Stimulated activated naive CD4-positive, alpha-beta T cell (primary cell): ENCODE measurements at places on chromosomes 1 and 21.

DNA sequence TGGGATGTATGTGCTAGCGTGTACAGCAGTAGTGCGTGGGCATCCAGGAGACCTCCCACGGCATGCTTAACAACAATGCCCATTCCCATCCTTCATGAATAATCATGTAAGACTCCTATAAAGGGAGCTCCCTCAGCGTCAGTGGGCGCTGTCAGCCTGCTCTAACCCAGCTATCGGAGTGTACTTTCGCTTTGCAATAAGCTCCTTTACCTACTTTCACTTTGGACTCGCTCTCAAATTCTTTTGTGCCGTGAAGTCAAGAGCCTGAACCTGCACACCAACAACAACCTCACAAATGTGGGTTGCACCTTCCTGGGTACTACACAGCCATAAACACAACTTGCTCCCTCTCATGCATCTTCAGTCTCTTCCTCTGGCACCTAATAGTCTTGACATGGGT, 114.8 kb upstream of the PAXBP1 start:
- peak; percentile 17 for DNase-seq

DNA sequence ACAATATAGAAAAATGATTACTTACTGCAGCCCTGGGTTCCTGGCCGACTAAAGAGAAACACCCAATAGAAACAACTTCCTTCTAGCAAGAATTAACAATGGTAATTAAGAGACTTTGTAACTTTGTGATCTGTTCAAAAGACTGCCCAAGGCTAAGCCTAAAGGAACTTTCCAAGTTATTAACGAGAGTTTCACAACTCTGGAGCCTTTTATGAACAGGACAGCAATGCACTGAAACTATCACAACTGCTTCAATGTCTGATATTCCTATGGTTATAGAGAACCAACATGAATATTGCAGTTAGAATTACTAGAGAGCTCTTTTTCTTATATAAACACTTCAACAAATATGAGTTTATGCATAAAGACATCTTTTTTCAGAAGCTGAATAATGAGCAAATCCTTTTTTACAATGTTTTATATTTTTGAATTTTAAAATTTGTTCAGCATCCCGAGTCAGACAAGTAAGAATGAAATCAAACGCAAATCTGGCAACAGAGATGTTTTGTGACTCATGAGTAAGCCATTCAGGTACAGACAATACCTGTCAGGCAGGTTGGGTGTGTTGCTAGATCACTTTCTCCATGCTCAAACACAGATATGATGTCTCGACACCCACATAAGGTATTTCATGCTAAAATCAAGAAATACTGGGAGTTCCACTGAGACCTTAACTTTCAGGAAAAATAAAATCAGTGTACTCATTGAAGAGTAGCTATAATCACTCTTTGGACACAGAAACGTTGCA, 22.2 kb upstream of the KCNJ15 start:
- DNase-seq: no peak

GRCh38 chr1:218829097-218829496, 344.6 kb upstream of the LYPLAL1 start:
- no peak for DNase-seq

GRCh38 chr1:229596925-229597699, 28.8 kb downstream of the TAF5L start:
- no peak for DNase-seq

- no peak for DNase-seq
These were observed 143.9 kb downstream of the CLIC6 start for GRCh38 chr21:34812504-34813265.

DNA sequence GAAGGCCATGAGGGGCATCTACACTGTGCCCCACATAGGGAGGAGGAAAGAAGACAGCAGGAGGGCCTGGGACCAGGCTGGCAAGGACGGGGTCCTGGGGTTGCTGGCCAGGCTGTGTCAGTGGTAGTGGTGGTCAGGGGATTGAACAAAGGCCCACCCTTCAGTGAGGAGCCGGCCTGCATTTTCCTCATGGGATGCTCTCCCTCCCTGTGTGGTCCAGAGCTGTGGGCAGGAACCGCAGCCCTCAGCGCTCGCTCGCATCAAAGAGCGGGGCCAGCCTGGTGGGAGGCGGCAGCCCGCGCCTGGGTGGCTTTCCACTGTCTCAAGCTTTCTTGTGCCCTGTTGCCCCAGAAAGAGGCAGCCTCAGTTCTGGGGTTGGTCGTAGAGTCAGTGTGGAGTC, 24.8 kb downstream of the LHX4 start:
- no peak for DNase-seq

- no peak for DNase-seq
These were observed 5.7 kb upstream of the SVBP start for GRCh38 chr1:42822800-42823392.

- no peak for DNase-seq
These were observed 45.2 kb downstream of the MATN1 start for GRCh38 chr1:30678209-30678608.

GRCh38 chr1:181104790-181105133, 16.3 kb downstream of the IER5 start:
- peak; percentile 69 for DNase-seq

GRCh38 chr1:203215573-203215972, 13.9 kb downstream of the CHIT1 start:
- no peak for DNase-seq

DNA sequence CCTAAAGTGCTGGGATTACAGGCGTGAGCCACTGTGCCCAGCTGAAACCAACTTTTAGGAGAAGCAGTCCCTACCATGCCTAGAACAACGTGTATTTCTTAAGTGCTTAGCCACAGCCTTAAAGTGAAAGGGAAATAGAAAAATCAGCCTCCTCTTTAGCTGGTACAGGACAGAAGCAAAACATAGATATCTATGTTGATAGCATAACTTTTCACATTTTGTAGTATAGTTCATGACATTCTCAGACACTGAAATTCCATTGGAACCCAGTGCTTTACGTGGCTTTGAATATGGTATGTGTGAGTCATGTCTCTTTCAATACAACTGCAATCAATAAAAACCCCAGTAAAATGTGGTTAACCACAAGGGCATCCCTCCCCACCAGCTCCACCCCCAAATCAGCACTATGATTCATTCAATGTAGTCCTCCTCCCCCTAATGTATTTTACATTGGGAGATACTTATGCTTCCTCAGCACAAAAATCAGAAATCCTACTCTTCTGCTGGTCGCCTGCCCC, 32.1 kb downstream of the TGFB2 start:
- DNase-seq: no peak

- no peak for DNase-seq
These were observed 3.3 kb downstream of the EXTL2 start for GRCh38 chr1:100891380-100891779.

DNA sequence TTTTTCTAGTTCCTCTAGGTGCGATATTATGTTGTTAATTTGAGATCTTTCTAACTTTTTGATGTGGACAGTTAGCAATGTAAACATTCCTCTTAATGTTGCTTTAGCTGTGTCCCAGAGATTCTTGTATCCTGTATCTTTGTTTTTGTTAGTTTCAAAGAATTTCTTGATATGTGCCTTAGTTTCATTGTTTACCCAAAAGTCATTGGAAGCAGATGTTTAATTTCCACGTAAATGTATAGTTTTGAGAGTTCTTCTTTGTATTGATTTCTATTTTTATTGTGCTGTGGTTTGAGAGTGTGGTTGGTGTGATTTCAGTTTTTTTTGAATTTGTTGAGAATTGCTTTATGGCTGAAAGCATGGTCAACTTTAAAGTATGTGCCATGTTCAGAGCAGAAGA, 319.4 kb downstream of the PTBP2 start:
- DNase-seq: no peak

- DNase-seq: no peak
These were observed 1886.9 kb downstream of the NCAM2 start for GRCh38 chr21:22885079-22885478.

- DNase-seq: no peak
These were observed 42.1 kb upstream of the ARHGAP29 start for GRCh38 chr1:94279462-94279861.

GRCh38 chr1:112061901-112062320, 72.4 kb upstream of the KCND3 start:
- DNase-seq: no peak

DNA sequence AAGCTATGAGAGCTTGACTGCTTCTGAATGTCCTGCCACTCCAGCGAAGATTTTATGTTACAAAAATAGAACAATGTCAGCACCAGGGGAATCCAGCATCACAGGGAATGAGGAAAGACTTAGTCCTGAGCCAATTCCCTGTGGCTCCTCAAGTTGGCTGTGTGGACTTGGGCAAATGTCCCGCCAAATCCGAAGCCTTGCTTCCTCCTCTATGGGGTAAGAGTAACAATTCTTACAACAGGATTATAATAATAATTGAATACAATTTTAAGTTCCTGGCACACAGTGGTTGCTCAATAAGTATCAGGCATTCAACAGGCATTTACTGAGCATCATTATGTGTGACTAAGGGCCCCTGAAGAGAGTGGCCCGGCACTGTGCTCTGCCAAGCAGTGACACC, 44.4 kb downstream of the STPG1 start:
- DNase-seq: no peak

DNA sequence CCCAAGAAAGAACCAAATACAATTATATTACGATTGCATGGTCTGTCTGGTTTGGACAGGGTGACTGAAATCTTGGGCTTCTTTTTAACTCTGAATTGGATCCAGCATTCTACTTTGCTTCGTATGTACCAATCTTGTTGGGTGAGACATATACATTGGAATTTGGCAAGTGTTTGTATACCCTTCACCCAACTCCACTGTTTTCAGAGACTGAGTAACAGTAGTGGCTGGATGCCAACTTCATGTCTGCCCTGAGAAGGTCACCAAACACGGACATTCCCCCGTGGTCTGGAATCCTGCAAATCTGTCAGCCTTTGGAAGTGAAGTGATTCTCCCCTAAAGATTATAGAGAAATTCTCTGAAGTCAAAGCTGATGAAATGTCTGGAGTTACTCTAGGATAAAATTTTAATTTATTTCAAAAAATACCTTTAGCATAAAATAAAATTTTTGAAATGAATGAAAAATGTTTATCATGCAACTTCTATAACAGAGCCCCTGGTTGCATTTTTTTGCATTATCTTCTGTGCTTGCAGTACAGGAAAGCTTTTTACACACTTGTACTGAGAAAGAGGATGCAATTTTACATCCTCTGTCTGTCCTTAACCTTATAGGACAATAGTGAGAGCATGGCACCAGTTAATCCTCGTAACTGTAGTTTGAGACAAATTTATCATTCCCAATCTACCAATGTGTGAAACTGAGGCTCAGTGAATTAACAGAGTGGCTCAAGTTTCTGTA, 201.8 kb downstream of the DISC1 start:
- no peak for DNase-seq

DNA sequence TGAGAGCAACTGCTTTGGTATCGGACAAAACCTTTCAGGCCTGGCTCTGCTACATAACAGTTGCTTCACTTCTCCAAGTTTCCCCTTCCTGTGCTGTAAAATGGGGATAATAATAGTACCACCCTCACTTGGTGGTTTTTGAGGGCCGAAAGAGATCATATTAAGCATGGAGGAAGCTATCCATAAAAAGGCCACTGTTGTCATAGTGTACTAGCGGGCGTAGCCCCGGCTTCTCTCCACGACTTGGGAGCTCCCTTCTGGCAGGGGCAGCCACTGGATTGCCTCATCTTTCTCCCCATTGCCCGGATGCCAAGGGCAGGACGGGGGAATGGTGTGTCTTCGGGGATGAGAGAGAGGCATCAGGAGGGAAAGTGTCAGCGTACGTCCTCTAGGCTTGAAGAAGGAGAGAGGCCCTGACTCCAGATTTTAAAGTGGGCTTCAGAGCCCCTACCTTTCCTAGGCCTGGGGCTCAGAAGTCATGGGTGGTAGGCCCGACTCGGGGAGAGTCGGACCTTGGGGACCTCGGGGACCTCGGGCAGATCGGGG, 548 bp upstream of the MFSD2A start:
- no peak for DNase-seq

GRCh38 chr1:207069061-207069460, 16.0 kb downstream of the PFKFB2 start:
- no peak for DNase-seq

- no peak for DNase-seq
These were observed 43.4 kb upstream of the SLC19A2 start for GRCh38 chr1:169529068-169529642.

- peak; percentile 56 for DNase-seq
These were observed 21.2 kb downstream of the SLC45A3 start for GRCh38 chr1:205658943-205659581.

GRCh38 chr1:149849947-149850360, 49.4 kb upstream of the BOLA1 start:
- DNase-seq: no peak

DNA sequence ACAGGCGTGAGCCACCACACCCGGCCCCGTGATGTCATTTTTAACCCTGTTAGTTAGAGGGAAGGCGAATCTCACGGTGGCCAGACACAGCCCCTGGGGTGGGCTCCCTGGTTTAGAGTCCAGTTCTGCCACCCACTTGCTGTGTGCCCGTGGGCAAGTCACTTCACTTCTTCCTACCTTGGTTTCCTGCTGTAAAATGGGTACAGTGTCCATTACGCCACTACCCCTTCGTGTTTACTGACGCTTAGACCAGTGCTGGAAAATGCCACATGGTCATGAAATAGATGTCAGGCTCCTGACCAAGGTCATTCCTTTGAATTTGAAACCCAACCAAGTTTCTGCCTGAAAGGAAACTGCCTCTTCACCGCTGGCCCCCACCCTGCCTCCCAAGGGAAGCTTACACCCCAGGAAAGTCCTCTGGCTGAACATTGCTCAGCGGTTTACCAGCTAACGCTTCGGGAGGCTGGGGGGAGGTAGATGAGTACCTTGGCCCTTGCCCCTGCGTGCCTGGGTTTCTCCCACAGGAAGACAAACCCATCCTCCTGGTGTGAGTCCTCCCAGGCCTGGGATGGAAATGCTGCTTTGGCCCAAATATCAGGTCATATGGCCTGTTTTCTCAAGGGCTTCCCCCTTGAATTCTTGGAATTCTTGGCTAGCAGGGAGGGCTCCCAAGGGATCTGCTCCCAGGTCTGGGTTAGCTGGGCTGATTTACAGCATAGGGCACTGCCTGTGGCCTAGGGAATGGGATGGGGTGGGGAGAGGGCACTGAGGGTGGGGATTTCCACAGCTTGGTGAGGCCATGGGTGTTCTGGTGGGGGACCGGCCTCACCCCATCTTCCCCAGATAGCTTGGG, 7.6 kb upstream of the AADACL4 start:
- DNase-seq: no peak

GRCh38 chr1:151255381-151255780, 847 bp downstream of the PSMD4 start:
- no peak for DNase-seq

- DNase-seq: no peak
These were observed 31.0 kb downstream of the FOXD2 start for GRCh38 chr1:47468709-47469389.

- no peak for DNase-seq
These were observed 977 bp downstream of the PRPF3 start for GRCh38 chr1:150322310-150322709.
